T-helper 2 cell (primary cell): ENCODE measurements at places on chromosomes 12 and 14.

- DNase-seq: no peak
These were observed 215.2 kb downstream of the ERC1 start for GRCh38 chr12:1206118-1206734.

GRCh38 chr12:62977418-62977817 is 42.5 kb upstream of the PPM1H start:
- no peak for DNase-seq

- no peak for DNase-seq
These were observed 60.0 kb downstream of the BTG1 start for GRCh38 chr12:92085736-92086040.

- DNase-seq: no peak
These were observed 378.8 kb upstream of the DCN start for GRCh38 chr12:91561301-91561957.

GRCh38 chr12:34606749-34607519 is 584.6 kb downstream of the ALG10 start:
- no peak for DNase-seq

DNA sequence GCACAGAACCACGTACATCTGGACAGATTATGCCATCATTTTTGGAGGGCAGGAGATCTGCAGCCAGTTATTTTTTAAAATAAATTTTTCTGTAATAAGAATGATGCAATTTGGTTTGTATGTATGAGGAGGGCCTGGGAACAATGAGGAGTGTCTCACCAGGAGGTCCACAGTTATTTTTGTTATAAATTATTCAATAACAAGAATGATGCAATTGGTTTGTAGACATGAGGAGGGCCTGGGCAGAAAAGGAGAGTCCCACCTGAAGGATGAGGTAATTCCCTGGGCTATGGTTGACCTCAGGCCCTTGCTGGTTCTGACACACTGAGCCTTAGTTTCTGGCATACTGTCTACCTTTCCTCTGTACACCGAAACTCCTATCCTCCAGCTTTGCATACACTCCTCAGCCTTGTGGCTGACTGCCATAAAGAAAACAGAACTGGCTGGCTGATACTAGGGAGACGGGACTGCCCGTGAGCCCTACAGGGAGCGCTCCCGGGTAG is 9.0 kb upstream of the DCD start:
- no peak for DNase-seq

GRCh38 chr12:106132175-106133135 is 6.3 kb downstream of the NUAK1 start:
- no peak for DNase-seq

DNA sequence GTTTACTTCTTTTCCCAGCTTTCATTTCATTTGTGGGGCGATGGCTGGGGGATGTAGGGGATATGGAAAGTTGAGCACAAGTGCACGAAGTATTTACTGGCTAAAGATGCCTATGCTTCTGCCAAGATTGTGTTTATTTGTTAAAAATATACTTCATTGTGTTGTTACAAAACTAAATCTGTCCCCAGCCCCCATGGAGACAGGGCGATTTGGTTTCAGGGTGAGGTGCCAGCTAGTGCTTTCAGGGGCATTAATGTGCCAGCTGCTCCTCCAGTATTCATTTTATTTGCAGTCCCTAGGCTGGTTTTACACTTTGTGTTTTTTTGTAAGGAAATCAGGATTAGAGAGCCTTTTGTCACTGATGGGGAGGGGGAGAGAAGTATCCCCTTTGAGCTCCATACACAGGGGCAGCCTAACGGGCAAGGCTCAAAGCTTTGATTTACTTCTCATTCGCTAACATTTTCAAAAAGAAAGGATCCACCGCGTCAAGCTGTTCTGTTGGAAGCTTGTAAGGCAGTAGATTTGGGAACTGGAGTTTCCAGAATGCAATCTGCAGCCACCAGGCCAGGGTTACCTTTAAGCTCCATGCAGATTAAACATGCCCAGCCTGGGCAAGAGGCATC is 198.7 kb upstream of the PLEKHG7 start:
- DNase-seq: no peak

DNA sequence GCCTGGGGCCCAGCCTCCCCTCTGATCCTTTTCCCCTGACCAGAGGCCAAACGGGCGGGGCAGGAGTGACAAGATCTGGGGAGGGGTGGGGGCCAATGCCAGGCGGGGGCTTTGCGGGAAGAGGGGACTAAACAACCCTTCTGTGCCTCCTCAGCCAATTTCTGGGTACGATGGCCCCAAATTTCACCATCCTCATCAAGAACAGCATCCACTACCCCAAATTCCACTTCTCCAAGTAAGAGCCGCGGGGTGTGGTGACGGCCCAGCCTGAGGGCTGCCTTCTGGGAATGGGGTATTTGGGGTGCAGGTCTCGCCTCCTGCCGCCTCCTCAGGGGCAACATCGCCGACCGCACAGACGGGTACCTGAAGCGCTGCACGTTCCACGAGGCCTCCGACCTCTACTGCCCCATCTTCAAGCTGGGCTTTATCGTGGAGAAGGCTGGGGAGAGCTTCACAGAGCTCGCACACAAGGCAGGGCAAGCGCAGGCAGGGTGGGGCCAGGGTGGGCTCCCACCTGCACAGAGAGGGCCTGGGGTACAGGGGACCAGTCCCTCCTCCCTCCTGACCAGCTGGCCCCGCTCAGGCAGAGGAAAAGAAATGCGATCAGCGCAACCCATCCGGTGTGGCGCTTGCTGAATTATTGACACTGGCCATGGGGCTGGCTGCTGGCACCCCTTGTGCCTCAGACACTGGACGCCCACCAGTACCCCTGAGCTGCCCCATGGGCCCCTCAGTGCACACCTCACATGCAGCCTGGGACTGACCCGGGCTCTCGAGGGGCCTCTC is 1.7 kb downstream of the P2RX2 start:
- DNase-seq: no peak

DNA sequence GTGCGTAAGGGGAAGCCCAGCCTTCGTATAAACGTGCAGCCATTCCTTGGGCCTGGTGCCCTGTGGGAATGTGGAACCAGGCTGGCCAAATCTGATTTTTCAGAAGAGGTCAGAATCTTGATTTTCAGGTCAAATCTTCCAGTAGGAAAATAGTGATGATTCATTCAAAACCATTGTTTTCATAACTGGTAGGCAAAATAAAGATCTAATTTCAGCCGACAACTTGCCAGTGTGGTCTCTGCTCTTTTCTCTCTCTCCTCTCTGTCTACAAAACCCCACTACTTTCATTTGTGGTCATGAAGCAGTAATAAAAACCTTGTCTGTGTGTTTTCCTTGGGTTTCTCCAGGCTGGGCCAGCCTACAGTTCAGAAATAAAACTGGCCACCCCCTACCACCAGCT is 135.1 kb downstream of the RBM19 start:
- DNase-seq: no peak

DNA sequence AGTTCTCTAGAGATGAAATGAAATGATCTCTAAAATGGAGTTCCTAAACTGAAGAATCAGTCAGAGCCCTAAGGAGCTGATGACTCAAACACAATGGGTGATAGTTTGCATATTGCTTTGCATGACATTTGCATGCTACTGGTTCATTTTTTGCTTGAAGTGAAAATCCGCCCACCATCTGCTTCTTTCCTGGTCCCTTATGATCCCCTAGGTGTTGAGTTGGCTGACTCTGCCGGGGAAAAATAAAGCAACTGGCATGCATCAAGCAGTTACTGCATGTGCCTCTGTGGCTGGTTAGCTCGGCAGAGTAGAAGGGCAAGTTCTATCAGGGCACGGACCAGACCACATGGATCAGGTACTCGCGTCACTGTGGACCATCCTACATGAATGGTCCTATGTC is 151.1 kb downstream of the PPM1H start:
- DNase-seq: no peak
